ENCODE measurements at places on chromosomes 6 and 20.
A peak's percentile ranks its signal among the peaks of the same experiment; 100 is the strongest.

DNA sequence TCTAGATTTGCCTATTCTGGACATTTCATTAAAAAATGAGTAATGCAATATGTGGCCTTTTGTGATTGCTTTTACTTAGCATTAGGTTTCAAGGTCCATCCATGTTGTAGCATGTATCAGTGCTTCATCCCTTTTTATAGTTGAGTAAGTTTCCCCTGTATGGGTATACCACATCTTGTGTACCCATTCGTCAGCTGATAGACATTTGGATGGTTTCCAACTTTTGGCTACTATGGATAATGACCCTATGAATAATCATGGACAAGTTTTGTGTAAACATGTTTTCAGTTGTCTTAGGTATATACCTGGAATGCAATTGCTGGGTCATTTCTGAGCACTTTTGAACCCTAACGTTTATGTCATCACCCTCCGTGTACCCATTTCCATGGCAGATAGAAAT is 15.4 kb downstream of the METTL24 start:
- no peak for DNase-seq

- no peak for DNase-seq
These were observed 163.2 kb downstream of the TBXT start for GRCh38 chr6:166004471-166004870.

GRCh38 chr6:44622956-44623355 is 235.4 kb downstream of the CDC5L start:
- no peak for DNase-seq

- DNase-seq: no peak
These were observed 17.5 kb downstream of the CTCFL start for GRCh38 chr20:57507477-57507876.

GRCh38 chr6:155067956-155068615 is 73.0 kb downstream of the TIAM2 start:
- no peak for DNase-seq

DNA sequence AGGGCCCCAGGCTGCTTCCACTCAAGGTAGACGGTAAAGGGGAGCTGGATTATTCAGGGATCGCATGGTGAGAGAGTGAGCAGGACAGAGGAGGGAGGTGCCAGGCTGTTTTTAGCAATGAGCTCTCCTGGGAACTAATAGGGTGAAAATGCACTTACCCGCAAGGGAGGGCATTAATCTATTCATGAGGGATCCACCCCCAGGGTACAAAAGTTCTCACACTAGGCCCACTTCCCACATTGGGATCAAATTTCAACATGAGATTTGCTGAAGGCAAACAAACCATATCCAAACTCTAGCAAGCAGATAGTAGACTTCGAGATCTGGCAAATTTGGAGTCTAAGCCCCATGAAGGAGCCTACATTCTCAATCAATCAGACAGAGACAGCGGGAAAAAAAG is 408.6 kb downstream of the RNF144B start:
- DNase-seq: no peak

DNA sequence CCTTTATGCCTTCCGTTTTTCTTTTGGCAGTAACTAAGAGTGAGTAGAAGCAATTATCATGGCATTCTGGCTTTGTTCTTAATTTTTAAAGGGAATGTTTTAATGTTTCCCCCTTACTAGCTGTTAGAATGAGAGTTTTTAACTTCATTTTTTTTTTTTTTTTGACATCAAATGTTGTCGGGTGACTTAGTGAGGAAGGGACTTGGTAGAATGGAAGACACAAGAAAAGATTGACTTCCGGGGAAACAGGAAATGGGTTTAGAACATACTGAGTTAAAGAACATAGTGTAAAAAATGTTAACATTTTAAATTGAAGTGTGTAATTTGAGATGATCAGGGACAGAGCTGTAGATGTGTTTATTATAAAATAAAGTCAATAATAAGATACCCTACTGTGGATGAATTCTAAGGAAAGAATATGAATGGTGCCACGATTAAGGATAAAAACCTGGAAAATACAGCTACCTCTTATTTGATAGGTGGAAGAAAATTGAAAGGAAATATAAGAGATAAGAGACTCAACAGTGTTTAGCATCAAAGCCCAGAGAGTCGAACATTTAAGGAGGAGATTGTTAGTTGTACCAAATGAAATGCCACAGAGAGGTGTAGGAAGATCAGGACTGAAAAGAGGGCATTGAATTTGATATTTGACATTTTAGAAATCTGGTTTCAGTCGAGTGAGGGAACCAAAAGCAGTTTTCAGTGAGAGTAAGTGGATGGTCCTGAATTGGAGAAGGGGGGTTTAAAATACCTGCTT is 9.4 kb downstream of the HSF2 start:
- DNase-seq: no peak

GRCh38 chr20:22489626-22490286 is 94.6 kb downstream of the FOXA2 start:
- DNase-seq: no peak

- peak; percentile 86 for DNase-seq
These were observed 61.6 kb downstream of the RAB44 start for GRCh38 chr6:36759148-36759759.

DNA sequence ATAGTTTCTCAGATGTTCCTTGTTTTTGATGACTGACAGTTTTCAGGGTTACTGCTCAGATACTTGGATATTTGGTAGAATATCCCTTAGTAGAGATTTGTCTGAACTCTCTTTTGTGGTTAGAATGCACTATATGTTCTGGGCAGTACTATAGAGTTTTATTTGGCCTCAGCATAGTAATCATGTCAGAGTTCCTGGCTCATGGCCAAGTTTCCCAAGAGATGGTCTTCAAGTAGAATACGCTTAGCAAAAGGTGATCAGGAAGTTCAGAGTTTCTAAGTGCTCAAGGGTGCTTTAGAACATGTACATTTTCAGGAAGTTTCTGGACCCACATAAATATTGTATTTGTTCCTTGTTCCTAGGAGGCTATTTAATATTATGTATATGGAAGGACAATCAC is 1209.7 kb upstream of the GJE1 start:
- DNase-seq: no peak

DNA sequence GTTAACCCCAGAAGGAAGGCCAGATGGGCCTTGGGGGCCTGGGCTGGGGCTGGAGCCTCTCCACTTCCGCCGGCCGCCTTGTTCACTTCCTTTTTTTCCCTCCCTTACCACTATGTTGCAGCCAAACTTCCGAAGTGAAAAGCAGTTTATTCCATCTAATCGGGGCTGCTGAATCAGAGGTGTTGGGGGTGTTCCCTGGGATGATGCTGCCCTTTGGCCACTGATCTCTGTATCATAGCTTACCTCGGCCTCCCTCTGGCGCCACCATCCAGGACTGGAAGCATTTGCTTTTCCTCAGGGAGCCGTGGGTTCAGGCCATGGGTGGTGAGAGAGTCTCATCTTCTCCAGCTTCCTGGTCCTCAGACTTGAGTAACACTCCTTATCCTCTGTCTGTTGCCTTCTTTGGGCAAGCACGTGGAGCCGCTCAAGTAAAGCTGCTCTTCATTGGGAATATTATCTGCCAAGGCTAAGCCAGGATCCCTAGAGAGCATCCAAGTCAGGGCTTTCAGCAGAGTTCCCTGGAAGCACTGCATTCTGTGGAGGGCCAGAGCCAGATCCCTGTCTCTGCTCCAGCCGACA is 39.6 kb downstream of the SLX4IP start:
- no peak for DNase-seq

DNA sequence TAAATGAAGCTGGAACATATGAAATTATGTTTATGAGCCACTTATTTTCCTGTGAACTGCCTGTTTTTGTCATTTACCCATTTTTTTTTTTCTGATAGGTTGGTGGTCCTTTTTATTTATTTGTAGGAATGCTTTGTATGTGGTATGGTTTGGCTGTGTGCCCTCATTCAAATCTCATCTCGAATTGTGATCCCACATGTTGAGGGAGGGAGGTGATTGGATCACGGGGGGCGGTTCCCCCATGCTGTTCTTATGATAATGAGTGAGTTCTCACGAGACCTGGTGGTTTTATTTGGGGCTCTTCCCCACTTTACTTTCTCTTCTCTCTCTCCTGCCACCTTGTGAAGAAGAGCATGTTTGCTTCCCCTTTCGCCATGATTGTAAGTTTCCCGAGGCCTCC is 77.3 kb downstream of the CDH26 start:
- DNase-seq: no peak

DNA sequence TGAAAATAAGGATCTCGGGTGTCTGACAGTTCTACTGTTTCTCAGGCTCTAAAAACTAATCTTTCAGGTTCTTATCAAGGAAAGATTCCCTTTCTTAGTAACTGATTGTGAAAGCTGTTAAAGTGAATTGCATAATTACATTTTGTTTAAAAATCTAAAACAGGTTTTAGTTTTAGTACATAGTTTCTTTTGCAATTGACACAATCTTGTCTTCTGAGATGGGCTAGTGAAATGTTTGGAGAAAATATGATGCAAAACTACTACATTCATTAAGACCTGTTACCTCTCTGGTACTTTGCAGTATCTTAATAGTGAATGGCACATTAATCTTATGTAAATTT is 298.4 kb downstream of the UTRN start:
- no peak for DNase-seq

GRCh38 chr6:157381631-157382621 is 936 bp downstream of the ZDHHC14 start:
- peak; percentile 53 for DNase-seq

- DNase-seq: peak; percentile 17
These were observed 31.6 kb downstream of the GJA10 start for GRCh38 chr6:89925826-89926225.
